ENCODE measurements at places on chromosomes 4 and X.

GRCh38 chr4:138632856-138633579, 382.6 kb upstream of the NOCT start:
- DNase-seq, result no peak

DNA sequence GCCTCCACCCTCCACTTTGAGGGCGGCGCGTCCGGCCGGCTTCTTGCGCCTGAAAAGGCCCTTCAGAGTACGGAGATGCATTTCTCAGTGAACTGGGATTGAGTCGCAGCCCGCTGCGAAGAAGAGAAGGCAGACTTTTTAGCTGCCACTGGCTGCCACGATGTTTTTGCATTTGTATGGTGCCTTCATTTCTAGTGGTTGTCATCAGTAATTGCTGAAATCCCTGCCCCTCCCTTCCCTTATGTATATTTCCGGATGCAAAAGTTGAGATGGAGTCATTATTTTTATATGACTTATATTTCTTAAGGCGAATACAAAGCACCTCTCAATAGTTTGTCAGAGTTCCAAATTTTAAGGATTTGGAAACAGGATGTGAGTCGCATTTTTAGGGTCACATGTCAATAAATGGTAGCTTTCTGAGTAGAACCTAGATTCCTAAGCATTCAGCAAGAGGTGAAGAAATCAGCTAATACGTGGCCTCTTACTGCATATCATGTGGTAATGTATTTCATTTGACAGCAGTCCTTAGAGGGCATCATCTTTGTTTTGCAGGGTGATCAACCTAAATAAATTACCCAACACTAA, 658 bp downstream of the ATP6AP2 start:
- no peak for DNase-seq

DNA sequence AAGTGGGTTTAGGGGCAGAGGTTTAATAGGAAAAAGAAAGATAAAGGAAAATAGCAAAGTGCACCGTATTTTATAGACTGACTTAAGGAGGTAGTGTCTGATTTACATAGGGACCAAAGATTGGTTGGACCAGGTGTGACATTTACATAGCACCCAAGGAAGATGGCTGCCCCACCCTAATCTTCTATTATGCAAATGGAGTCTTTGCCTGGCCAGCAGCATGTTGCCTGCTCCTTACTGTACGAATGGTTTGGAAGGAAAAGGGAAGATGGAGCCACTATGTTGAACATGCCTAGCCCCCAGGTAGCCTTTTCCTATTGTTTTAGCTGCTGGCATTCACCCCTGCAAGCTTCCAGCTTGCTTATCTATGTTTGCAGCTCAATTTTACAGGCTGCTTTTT, 146.2 kb upstream of the PDE5A start:
- DNase-seq, result no peak

DNA sequence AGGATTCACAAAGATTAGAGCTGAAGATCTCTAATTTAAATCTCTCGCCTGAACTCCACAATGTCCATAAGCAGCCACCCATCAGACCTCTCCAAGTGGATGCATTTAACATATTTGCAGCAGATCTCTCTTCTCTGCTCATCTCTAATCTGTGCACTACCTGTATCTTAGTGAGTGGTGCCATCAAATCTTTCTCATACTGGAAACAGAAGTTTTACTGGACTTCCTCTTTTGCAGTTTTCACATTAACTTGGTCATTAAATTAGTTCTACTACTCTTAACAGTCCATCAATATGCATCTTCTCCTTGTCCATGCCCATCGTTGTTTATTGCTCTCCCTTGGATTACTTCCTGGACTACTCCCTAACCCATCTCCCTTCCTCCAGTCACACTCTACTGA, 488.5 kb downstream of the IL15 start:
- no peak for DNase-seq

DNA sequence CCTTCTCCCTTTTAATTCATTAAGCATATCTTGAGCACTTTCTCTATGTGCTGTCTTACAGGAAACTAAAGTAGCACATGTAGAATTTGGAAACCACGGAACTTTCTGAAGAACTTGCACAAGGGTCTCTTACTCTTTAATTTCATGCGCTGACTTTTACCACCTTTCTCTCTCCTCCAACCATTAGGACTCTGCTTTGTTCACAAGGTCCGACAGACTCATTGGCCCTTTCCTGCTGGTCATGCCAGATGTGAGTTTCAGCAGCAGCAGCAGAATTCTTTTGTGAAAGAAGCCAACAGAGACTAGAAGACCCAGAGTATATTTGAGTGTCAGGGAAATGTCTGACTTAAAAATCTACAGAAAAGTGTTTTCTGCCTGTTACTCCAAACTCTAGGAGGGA, 207.1 kb downstream of the GUCY2F start:
- DNase-seq, result no peak

DNA sequence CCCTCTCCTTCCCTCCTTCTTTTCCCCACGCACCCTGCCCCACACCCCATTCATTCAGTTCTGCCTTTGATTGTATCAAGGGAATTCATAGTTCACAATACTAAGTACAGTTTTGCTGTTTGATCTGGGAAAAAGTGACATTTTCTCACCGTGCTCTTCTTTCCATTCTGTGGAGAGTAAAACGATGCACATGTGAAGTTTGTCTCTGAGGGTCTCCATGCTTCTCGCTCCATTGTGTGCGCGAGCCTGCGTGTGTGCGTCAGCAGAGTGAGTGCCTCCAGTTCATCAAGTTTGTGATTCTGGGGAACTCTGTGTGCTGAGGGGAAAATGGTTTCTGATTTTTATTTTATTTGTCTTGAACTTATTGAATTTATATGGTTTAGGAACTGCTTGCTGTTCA, 1.9 kb downstream of the STK26 start:
- DNase-seq, result no peak

DNA sequence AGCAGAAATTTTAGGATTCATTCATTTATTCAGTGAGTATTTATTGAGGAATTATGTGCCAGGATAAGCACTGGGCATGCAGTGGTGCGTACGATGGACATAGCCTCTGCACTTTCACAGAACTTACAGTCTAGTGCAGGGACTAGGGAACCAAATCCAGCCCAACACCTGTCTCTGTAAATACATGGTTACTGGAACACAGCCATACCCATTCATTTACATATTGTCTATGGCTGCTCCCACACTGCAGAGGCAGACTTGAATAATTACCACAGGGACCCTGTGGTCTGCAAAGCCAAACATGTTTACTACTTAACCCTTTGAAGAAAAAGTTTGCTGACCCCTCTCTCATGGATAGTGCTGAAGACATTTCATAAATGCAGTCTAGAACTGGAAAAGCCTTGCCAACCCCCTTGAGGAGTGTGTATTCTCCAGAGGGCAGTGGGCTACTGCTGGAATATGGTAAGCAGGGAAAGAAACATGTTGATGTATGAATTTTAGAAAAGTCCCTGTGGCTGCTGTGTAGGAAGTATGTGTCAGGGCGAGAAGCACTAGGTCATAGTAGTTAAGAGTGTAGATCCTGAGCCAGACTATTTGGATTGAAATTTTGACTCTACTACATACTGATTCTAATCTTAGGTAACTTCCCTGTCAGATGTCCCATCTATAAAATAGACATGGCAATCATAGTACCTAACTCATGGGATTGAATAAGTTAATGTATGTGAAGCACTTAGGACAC, 75.5 kb downstream of the GALNT7 start:
- no peak for DNase-seq

DNA sequence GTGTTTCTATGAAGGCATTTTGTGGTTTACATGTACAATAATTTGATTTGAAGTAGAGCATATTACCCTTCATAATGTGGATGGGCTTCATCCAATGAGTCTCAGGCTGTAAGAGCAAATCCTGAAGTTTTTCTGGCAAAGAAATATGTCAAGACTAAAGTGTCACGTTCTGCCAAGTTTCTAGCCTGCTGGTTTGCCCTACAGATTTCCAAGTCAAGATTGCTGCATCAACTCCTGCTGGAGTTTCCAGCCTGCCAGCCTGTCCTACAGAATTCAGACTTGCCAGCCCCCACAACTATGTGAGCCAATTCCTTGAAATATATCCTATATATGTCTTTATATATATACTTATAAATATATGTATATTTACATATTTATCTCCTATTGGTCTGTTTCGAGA, 70.0 kb upstream of the RLIM start:
- no peak for DNase-seq

- no peak for DNase-seq
Observed at GRCh38 chr4:16820329-16820728, 78.1 kb downstream of the LDB2 start.

DNA sequence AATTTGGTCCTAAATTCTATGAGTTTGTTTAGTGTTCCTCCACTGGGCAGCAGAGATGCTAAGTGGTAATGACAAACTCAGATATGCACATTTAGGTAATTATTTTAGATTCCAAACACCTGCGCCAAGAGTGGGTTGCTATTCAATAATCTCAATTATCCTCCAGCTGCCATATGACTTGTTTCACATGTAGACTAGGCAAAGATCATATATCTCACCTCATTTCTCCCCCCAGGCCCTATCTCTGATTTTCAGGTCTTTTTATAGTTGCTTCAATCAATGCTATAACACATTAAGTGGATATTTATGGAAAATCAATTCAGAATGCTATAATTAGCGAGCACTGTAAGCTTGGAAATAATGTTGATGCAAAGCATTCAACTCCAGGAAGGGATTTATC, 217.6 kb downstream of the KCTD8 start:
- no peak for DNase-seq

DNA sequence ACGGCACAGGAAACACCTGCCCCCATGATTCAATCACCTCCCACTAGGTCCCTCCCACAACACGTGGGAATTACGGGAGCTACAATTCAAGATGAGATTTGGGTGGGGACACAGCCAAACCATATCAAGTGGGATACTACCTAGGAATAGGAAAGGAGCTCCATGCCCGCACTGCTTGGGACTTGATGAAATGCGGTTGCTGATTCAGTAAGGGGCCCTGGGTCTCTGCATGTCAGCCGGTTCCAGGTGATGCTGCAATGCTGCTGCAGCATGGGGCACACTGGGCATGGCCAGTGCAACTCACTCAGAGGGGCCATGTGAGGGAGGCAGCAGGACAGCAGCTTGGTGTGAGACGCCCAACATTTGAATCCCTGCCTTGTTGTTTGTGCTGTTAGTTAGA, 34.0 kb upstream of the MSX1 start:
- DNase-seq, result no peak

DNA sequence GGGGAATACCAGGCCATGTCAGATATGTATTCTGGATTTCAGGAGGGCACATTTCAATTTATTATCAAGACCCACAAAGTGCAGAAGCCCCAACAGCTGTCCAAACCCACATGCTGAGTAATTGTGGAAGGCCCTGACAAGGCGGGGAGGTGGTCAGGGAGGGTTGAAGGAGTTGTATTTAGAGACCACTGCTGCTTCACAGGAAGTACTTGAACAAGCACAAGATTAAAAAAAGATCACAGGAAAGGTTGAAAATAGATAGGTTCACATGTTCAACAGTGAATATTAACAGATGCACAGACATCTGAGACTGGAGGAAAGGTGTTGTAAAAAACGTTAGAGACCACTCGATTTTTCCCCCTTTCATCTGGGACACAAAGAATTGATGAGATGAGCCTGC, 17.9 kb downstream of the ATP8A1 start:
- DNase-seq, result no peak

GRCh38 chr4:14700544-14700943, 301.7 kb upstream of the CPEB2 start:
- no peak for DNase-seq

GRCh38 chrX:100296183-100296753, 113.8 kb downstream of the PCDH19 start:
- no peak for DNase-seq

DNA sequence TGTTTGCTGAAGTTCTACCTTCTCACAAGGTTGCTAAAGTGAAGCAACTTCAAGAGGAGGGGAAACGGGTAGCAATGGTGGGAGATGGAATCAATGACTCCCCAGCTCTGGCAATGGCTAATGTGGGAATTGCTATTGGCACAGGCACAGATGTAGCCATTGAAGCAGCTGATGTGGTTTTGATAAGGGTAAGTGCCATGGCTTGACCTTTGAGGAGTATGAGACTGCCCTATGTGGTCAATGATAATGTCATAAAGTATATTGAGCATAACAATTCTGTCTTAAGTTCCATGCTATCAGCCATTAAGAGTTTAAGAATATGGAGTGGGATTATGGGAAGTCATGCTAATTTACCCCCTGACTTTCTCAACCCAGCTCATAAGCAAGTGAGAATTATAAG, 61.4 kb upstream of the PGK1 start:
- no peak for DNase-seq

- no peak for DNase-seq
Observed at GRCh38 chr4:184979461-184980124, 38.7 kb upstream of the HELT start.

GRCh38 chrX:64093761-64094160, 111.7 kb downstream of the AMER1 start:
- DNase-seq, result no peak

GRCh38 chr4:56468097-56468422, 643 bp downstream of the SRP72 start:
- DNase-seq, result peak; percentile 24

GRCh38 chr4:107153956-107154355, 117.8 kb upstream of the DKK2 start:
- no peak for DNase-seq

DNA sequence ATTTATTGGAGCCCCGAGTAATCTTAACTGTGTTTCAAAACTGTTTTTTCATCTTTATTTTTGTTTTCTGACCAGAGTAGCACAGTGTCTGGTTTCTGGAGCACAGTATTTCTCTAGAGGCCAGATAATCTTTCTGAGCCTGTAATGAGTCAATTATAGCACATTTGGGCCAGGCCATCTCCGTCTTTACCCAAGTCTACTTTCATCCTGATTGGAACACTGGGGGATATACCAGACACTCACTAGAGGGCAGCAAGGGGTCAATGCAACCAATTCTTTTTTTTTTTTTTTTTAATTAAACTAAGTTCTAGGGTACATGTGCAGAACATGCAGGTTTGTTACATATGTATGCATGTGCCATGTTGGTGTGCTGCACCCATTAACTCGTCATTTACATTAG, 282.0 kb downstream of the ARHGAP24 start:
- no peak for DNase-seq

GRCh38 chr4:119797238-119797894, 168.8 kb upstream of the PDE5A start:
- no peak for DNase-seq

- no peak for DNase-seq
Observed at GRCh38 chr4:40587826-40588225, 41.8 kb downstream of the RBM47 start.

- no peak for DNase-seq
Observed at GRCh38 chr4:172962564-172963353, 205.9 kb upstream of the GALNT7 start.

GRCh38 chr4:41012293-41012692, 202.0 kb downstream of the APBB2 start:
- no peak for DNase-seq

- DNase-seq, result no peak
Observed at GRCh38 chr4:182212211-182212761, 30.9 kb upstream of the TENM3 start.

GRCh38 chr4:163165217-163166017, 1.3 kb downstream of the NAF1 start:
- no peak for DNase-seq

GRCh38 chr4:80911458-80911857, 119.0 kb upstream of the BMP3 start:
- no peak for DNase-seq

GRCh38 chr4:2253160-2254084, 8.5 kb downstream of the MXD4 start:
- DNase-seq, result no peak
